ENCODE measurements at places on chromosomes 3 and 15.

DNA sequence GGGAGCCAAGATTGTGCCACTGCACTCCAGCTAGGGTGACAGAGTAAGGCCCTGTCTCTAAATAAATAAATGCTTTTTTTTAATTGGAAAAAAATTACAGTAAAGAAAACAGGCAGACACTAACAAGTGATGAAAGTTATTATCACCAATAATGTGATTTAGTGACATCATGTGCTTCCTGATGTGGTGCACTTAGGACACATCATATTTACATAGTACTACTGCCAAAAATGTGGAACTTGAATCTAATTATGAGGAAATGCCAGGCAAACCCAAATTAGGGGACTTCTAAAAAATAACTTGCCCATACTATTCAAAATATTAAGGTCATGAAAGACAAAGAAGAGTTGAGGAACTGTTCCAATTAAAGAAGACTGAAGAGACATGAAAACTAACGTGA, 30.8 kb downstream of the MAP4 start:
- DNase-seq, result no peak

GRCh38 chr15:31327669-31328427, 1.2 kb downstream of the KLF13 start:
- peak; percentile 67 for DNase-seq

DNA sequence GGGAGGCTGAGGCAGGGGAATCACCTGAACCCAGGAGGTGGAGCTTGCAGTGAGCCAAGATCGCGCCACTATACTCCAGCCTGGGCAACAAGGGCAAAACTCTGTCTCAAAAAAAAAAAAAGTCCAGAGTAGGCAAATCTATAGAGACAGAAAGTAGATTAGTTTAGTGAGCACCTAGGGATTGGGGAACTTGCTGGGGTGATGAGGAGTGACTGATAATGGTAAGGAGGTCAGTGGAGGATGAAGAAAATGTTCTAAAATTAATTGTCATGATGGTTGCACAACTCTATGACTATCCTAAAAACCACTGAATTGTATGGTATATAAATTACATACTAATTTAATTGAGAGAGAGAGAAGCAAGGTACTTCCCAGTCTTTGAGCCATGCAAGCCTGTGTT, 27.8 kb upstream of the LYZL4 start:
- DNase-seq, result no peak

DNA sequence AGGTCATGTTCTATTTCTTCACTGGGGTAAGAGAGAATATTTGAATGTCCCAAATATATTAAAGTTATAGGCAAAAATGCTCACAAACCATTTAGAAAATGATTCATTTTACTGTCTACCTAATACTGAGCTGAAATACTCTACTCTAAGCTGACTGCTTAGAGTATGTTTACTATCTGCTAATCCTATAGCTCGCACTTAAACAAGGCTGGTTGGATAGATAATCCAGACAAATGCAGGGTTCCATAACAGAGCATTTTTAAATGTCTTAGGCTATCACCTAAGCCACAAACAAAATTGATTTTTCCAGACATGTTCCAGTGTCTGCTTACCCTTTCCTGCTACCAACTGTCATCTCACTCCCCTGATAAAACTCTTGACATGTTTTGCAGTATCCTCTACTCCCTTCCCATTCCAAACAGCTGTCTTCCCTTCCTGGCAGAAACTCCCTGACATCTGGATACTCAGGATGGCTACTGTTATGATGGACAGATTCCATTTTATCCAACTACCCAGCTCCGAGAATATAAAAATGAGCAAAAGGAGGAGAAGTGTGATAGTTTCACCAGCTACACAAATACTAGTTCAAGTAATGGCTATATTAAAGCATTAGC, 1034.7 kb downstream of the FHIT start:
- DNase-seq, result no peak

- DNase-seq, result no peak
Observed at GRCh38 chr3:123444023-123444422, 4.9 kb downstream of the ADCY5 start.

DNA sequence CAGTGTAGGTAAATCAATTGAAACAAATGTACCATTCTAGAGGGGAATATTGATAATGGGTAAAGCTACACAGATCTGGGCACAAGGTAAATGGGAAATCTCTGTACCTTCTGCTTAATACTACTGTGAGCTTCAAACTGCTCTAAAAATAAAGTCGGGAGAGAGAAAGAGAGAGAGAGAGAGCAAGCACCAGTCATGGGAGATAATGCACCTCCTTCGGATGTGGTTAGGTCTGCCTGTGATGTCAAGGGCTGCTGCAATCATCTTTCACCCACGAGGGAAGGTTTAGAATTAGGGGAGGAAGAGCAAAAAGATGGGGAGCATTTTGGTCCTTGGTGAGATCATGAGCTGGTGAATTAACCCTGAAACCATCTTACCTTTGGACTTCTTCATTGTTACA, 219.1 kb downstream of the ZNF385D start:
- DNase-seq, result no peak

GRCh38 chr3:114496021-114496434, 202.2 kb downstream of the TIGIT start:
- DNase-seq, result no peak

DNA sequence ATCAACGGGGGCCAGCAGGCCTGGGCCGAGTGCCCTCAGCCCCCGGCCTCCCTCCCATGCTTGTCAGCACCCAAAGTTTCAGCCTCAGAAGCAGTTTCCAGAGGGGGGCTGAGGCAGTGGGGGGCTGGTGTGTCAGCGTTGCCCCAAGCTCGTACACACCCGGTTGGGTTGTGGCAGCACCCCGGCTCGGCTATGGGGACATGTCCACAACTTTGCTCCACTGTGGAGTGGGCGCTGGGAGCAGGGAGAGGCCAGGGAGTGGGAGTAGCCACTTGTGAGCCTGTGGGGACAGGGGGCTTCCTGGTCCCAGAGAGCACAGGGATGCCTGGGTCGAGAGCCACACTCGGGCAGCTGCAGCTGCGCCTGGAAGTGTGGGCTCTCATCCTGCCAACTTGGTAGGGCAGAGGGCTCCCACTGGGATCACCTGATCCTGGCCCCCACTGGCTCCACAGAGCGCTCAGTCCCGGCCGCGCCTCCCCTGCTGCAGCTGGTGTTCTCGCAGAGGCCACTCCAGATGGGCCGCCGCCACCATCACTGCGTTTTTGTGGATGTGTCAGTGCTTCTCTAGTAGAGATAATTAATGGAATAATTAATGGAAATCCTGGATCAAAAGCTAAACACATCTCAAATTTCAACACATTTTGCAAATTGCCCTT, 75.1 kb downstream of the NR1D2 start:
- DNase-seq, result no peak

DNA sequence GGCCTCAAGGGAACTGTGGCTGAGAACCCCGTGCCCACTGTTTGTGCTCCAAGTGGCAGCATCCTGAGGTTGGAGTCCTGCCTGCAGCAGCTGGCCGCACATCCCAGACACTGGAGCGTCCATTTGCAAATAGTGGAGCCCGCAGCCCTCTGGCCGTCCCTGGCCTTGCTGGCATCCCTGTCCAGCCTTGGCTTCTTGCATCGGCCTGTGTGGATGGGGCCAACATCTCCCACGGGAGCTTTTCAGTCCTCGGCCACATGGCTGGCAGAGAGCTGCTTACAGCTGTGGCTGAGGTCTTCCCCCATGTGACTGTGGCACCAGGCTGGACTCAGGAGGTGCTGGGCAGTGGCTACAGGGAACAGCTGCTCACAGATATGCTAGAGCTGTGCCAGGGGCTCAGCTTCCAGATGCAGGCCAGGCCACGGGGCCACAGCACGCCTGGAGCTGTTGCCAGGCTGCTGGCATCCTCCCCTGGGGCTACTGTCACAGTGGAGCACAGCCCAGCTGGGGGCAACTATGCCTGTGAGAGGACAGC, 71.2 kb downstream of the FAM43A start:
- peak; percentile 42 for DNase-seq

DNA sequence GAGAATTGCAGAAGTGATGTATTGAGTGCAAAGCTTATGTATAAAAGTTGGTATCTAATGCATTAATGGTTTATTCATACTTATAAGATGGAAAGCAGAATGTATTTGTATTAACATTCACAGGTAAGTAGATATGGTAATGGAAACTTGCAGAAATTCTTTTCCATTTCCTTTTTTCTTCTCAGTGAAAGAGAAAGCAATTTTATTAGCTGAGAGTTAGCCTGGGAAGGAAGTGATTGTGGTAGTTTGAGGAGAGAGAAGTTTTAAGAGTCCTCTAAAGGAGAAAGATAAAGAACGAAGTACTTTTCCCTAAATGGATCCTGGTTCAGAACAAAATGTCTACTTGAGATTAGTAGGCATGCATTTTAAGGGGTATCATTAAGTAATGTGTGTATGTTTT, 60.1 kb upstream of the OSTN start:
- no peak for DNase-seq

DNA sequence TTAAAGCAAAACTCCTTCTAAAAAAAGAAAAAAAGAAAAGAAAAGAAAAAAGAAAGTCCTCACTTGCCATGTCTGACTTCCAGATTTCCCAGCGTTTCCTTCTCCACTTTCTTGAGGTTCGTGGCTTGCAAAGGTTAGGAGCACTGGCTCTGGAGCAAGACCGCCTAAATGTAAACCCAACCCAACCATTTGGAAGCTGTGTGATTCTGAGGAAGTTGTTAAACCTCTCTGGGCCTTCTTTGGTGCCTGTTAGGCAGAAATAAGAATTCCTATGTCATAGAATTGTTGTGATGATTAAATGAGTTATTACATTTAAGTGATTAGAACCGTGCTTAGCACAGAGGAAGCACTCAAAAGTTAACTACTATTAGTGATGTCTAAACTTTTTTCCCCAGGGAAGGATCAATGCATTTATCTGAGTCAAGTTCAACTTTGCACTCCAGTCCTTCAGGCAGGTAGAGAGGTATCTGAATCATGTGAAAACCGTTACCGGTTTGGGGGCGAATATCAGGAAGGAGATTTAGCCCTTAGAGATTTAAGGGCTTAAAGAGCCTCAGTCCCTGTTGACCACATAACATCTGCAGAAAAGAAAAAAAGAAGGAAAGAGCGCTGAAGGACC, 78.3 kb upstream of the HES1 start:
- no peak for DNase-seq

DNA sequence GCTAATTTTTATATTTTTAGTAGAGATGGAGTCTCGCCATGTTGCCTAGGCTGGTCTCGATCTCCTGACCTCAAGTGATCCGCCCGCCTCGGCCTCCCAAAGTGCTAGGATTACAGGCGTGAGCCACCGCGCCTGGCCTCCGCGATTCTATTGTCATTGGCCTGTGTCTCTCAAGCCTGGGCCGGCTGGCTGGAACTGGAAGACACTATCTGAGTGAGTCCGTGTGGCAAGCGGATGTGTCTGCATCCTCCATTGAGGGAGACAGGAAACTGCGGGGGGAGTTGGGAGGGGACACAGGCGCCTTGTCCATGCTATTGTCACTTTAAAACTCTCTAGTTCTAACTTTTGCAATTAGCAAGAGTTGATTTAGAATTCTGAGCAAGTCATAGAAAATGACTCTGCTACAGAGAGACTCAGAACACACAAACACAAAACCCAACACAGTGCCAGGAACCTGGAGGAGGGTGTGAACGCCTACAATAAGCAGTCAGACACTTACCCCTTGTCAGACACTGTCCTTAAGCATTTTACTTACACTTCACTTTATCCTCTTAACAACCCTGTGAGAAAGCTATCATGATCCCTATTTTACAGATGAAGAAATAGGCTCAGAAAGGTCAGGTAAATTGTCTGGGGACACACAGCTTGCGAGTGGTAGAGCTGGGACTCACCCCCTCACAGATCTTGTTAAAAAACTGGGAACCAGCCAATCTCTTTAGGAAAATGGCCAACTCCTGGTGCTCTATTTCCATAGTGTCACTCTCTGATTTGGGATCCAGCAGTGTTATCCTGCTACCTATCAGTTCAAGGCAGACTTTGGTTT, 38.7 kb downstream of the ANP32A start:
- DNase-seq, result no peak

GRCh38 chr3:14562121-14562890, 22.2 kb upstream of the GRIP2 start:
- no peak for DNase-seq

GRCh38 chr3:36894914-36895313, 49.9 kb downstream of the TRANK1 start:
- DNase-seq, result no peak

DNA sequence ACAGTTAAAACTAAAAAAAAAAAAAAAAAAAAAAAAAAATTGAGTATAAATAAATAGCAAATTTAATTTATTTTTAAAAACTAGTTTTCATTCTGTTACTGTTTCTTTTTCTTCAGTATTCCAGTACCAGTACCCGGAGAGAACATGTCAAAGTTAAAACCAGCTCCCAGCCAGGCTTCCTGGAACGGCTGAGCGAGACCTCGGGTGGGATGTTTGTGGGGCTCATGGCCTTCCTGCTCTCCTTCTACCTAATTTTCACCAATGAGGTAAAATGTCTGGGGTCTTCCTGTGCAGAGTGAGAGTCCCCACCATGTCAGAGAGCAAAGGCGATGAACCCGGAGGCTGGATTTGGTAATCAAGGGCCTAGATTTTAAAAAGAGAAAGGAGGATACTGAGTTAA, 4.4 kb downstream of the TMEM43 start:
- no peak for DNase-seq

- DNase-seq, result no peak
Observed at GRCh38 chr3:120182613-120183511, 88.6 kb upstream of the GSK3B start.

DNA sequence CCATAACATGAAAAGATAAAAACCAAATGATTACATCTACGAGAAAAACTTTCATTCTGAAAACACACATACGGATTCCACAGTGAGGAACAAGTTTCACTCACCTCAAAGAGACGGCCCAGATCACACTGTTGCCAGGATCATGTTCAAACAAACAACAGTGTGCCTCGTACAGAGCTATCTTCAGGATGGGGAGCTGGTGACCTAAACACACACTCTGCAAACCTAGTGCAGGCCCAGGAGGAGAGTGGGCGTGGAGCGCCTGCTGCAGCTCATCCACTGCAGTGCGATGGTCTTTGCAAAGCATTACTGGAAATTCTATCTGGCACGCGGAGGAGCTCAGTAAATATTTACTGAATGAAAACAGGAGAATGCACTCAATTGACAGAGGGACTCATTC, 38.5 kb downstream of the TAMM41 start:
- no peak for DNase-seq

- DNase-seq, result no peak
Observed at GRCh38 chr3:150385296-150386242, 22.5 kb upstream of the TSC22D2 start.

DNA sequence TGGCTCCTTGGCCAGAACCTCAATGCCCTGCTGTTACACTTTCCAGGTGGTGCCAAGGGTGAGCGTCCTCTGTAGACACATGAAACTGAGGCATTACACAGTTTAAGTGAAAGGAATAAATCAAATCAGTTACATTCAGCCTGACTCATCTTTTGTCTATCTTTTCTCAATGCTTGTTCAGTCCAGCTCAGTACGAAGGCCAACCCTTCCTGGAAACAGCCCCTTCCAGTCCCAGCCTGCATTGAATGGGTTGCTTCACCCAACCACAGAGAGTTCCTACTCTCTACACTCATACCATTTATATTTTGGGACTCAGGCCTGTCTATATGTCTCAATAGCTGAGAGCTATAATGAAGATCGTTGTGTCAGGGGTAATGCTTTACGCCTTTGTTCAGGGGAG, 363.6 kb downstream of the RORA start:
- no peak for DNase-seq
